ENCODE measurements at places on chromosomes 6 and 20. TPM values are rescaled to one million over a fixed set of nuclear protein-coding genes. Genes with fewer than 3 reads are reported as not detected.

DNA sequence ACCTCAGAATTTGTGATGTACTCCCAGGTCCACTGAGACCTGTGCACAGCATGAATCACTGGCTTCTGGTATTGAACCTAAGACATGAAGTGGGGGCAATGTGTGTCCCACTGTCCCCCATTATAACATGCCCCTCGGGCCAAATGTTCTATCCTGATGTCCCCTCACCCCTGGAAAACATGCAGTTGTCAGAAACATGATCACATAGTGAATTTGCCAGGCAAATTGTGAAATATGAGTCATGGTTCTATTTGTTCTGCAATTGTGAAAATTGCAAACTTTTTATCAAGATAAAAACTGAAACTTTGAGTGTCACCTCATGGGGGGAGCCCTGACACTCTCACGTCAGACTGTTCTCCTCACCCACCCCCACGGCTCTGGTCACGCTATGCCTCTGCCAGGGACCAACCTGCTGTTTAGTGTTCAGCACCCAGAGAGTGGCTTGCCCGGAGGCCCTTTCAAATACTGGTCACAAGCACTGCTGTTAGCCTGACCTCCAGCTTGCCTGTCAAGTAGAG is 305.3 kb downstream of the CLIC5 start:
- DNase-seq = no peak

DNA sequence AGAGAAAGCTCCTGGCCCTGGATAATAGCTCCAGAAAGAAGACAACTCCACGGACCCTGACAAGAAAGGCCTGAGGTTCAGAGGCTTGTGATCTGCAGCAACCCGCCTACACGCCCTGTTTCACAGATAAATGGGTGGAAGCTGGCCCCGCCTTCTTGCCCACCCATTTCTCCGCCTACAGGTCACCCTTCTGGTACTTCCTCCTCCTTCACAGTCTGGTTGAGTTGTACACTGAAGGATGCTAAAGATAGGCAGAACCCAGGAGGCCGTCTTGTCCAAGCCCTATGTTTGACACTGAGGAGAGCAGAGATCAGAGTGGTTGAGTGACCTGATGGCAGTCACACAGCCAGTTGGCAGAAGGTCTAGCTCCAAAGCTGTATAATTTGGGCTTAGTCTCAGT is 34.2 kb upstream of the MDGA1 start:
- peak; percentile 68 for DNase-seq

- DNase-seq = no peak
Observed at GRCh38 chr6:39924283-39924682, 10.0 kb downstream of the MOCS1 start.

DNA sequence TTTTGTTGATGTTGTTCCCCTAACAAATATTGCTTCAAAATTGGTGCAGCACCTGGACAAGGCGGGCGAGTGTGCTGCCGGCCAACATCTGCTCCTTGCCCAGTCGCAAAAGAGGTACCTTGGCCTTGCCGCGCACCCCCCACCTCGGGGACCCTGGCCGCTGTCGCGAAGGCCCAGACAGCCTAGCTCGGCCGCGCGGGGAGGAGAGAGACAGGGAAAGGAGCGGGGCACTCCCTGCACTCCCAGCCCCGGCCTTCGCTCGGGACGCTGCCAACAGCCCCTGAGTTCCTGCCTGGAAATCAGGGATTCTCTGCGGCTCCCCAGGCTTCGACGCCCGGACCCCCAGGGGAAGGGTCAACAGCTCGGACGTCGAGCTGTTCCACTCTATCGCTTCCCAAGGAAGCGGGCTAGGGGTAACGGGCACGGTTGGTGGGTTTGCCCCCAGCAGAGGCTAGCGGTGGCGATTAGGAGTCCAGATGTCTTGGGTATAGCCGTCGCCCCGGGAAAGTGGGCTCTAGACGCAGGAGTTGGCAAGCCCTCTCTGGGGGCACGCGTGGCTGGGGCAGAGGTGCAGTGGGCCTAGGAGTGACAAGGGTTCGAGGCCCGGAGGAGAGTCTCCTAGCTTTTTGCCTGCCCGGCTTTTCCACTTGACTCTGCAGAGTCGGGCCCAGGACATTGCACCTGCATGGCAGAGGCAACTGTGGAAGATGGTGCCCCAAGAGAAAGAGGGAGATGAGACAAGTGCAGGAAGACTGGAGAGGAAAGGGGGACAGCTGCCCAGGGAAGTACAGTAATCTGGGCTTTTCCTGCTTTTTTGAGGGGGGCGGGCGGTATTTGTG is 8.2 kb downstream of the POU3F2 start:
- DNase-seq = no peak

- peak; percentile 37 for DNase-seq
Observed at GRCh38 chr6:87756858-87757257, 54.8 kb upstream of the AKIRIN2 start.

GRCh38 chr6:163983679-163984078 is 569.2 kb downstream of the QKI start:
- no peak for DNase-seq

- DNase-seq = no peak
Observed at GRCh38 chr20:12016291-12016690, 98.6 kb downstream of the BTBD3 start.

- DNase-seq = peak; percentile 11
Observed at GRCh38 chr20:35673884-35674283, 9.2 kb upstream of the CPNE1 start.

GRCh38 chr6:83578057-83578456 is 65.7 kb downstream of the PRSS35 start:
- DNase-seq = no peak

DNA sequence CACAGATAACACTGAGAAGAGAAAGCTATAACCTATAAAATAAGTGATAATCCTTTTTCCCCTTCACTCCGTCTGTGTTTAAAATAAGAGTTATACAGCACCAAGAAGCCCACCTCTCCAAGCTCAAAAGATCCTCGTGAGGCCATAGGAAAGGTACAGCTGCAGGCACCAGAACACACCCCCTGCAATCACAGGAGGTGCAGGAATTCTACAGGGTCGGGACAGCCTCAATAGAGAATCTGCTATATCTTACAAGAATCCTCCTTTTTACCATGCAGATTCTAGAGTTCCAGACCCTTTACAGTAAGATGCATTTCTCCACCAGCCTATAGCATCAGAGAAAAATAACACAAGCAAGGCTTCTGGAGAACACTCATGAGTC is 5.0 kb upstream of the ADGRF1 start:
- DNase-seq = no peak

DNA sequence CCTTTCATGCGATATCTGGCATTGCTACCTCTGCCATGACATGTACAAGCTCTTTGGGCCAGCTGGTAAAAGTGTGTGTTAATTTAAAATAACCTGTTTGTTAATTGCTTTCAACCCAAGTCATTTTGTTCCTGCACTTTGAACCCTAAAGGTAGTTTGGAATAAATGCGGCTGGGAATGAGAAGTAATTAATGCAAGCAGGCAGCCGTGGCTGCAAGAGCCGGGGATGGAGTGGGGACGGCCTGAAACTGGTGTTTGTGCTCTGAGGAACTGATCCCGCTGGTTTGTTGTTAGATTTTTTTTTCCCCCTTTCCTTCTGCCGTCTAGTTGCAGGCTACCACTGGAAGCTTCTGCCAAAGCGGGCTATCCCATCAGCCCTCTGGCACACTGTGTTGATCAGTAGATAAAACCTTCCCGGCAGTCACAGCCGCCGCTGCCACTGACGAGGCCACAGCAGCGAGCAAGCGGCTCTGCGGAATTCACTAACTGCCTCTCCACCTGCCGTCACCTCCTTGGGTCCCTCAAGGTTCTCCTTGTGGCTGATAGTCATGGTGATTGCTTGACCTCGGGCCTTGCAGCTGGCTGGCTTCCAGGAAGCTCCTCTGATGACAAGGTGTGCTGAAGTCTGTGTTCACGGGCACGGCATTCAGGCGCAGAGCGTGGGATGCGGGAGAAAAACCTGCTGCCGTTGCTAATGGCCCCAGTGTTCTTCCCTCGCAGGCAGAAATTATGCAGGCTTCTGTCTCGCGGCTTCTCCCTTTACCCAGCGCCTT is 315.9 kb downstream of the TFAP2A start:
- DNase-seq = peak; percentile 48

DNA sequence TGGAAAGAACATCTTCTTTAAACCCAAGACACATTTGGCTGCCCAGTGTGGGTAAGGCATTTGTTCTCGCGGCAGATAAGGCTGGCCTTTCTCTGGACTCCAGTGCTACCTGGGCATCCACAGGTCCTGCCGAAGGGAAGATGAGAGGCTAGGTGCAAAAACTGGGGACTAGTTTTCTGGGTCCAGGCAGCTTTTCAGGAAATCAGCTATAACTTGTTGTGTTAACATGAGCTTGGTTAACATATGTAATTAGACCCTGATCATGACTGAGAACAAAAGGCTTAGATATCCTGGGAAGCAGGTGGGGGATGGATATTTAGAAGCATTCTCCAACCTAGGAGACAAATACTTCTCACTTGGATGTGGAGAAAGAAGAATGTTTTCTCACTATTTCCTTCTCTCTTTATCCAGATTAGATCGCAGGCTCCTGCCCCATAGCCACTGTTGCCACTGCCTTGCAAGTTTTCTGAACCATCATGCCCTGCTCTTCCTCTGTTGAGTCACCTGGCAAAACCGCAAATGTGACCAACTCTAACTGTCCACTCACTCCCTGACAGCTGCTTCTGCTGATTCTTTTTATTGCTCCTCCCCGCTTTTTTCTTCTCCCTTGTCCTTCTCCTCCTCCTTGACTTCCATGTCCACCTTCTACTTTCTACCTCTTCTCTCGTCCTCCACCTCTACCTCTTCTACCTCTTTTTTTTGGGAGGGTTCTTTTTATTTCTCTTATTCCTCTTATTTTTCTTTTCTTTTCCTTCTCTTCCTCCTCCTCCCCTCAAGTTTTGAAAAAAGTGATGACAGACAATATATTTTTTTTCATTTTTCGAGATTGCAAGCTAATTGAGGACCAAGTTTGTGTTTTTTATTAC is 258.1 kb downstream of the UTRN start:
- no peak for DNase-seq

DNA sequence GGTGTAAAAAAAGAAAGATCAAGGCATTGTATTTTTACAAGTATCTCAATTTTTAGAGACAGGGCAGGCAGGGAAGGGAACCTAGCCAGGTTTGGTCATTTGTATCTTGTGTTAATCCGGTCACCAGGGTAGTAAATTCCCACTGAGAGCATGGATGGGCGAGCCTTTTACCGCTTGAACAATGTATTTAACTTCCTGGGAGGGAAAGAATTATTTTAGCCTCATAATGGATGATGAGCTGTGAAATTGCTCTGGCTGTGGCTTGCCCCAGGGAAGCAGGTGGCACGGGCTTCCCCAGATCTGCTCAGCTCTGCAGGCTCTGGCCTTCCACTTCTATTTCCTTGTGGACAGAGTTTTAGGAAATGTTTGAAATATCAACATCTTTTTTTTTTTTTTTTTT is 72.9 kb downstream of the TOX2 start:
- no peak for DNase-seq

The HSPA1A gene
- 113 TPM for total RNA-seq

The TMEM244 gene
- total RNA-seq = not detected

The TGM2 gene
- 46.4 TPM for total RNA-seq

The BCKDHB gene
- 26.3 TPM for total RNA-seq

The TINAG gene
- total RNA-seq = not detected

The SLC22A7 gene
- total RNA-seq = not detected

The TRDN gene
- not detected for total RNA-seq

The HCRTR2 gene
- not detected for total RNA-seq

The JPH2 gene
- 7.6 TPM for total RNA-seq

All from stomach (tissue), 19 donors.